ENCODE measurements at places on chromosomes 2 and 18.

DNA sequence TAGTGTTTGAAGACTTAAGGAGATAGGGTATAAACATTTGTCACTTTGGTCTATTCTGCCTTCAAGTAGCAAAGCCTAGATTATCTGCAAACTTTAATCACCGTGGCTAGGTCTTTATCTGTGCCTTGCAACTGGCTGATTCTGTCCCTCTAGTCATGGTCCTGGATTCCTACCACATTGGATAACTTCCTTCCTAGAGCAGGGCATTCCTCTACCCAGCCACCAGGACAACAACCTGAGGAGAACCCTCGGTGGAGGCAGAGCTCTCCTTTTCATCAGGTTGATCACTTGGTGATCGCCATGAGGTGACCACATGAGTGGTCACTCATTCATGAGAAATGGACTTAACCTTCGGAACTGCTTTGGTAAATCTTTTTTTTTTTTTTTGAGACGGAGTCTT is 25.3 kb upstream of the PTPRM start:
- DNase-seq: no peak

DNA sequence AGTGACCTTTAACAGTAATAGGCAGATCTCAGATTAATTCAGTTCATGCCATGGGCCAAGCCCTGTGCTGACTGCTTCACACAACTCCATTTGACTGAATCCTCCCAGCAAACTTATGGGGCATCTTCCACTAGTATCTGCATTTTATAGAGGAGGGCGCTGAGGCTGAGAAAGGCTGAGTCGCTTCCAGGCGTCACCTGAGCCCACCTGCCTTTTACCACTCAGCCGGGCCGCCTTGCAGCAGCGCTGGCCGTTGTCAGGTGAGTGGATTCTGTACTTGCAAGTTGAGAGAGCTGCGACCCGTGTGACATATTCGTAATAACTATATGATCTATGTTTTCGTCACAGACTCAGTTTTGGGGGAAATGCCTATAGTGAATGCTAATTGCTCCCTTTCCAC is 59.3 kb upstream of the B3GNT7 start:
- DNase-seq: no peak

DNA sequence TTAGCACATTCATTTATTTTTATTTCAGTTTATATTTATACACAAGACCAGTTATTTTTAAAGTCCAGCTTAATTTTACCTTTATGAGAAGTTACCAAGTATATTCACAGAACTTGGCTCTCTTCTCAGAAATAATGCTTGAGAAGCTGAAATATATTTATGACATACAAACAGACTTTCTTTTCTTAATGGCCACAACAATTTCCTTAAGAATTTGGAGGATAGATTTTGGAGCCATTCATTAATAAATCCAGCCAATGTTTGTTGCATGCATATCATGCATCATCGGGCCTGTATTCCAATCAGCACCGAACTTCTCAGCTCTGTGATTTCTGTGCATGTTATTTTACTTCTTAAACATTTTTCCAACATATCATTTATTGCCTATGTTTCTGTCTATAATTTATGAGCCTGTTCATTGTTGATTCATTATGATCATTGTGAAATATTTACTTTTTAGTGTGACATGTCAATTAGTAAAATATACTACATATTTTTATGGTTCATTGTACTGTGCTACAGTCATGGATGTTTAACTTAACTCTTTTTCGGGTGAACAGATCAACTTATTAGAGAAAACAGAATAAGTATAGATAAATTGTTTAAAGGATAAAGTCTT is 3.5 kb downstream of the GULP1 start:
- DNase-seq: peak; percentile 31

GRCh38 chr2:84942964-84943421 is 28.0 kb upstream of the KCMF1 start:
- peak; percentile 83 for DNase-seq

All from osteoblast (primary cell).